Gastroesophageal sphincter (tissue), 4 donors: ENCODE measurements at places on chromosomes 7 and 10.

- ATAC-seq: peak; percentile 87
Measured at GRCh38 chr10:86851328-86852207, 95.1 kb downstream of the BMPR1A start.

GRCh38 chr7:102326157-102326889 is 29.9 kb downstream of the SPDYE6 start:
- ATAC-seq: no peak

DNA sequence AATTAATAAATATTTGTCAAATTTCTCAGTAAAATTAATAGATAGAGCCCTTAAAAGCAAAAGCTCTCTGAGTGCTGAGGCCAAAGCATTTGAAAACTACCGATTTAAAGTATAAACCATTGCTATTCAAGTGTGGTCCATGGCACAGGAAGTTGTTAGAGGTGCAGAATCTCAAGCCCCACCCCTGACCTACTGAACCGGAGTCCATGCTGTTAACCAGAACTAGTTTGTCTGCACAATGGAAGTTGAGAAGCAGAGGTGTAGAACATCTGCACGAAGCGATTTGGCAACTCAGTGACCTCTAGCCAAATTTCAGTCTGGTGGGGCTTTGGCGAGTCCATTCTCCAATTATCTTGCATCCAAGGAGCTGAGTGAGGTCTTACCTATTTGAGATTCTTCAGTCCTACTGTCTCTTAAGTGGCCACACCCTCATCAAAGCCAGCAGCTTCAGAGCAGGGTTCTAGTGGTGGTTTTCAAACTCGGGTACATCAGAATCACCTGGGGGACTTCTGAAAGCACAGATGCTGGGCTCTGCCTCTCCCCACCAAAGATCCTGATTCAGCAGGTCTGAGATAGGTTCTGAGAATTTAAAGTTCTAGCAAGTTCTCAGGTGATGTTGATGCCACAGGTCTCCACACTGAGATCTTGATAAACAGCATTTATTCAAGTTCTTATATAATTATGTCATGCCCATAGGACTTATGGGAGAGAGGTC is 96.8 kb upstream of the SAMD8 start:
- no peak for ATAC-seq

DNA sequence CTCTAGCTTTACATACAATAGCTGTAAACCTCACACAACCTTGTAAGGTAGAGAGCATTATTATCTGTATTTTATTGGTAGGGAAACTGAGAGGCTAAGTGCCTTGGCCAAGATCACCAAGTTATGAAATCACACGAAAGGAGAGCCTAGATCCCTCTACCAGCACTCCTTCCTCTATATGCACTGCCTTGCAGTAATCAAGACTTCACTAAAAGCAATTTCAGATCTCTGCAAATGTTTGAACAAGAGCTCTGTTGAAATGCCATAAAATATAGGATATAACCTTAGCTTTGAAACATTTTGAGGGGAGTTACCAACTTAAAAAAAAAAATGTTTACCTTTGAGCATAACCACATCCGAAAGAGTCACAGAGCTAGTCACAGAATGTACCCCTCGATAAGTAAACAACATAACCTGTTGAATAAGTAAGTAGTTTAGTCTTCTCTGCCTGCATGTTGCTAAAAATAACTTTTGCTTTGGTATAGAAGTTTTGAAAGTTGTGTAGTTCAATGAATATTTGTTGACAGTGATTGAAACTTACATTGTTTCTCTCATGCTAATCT is 709.4 kb downstream of the AUTS2 start:
- no peak for ATAC-seq

DNA sequence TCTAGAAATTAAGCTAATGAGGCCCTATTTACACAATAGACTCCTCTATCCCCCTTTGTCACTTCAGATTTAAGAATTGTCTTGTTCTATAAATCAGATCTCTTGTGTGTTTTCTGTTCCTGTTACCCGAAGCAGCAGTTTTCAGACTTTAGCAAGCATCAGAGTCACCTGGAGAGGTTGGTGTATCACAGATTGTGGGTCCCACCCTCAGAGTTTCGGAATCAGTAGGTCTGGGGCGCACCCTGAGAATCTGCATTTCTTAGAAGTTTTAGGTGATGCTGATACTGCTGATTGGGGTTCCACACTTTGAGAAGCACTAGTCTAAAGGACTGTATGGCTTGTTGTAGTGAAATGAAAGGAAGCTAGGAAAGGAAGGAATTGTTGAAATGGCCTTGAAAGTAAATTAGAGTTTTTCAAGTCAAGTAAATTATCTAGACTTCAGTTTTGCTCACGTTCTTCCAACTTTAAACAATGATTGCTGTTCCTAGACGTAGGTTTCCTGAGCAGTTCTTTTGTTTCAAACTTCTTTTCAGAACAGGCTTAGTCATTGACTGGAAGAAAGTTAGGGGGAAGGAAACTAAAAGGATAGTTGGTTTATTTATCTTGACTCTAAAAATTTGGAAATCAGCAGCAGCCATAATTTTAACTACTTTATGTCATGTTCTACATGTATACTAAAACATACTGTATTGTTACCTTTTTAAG is 15.7 kb downstream of the BPGM start:
- ATAC-seq: no peak

DNA sequence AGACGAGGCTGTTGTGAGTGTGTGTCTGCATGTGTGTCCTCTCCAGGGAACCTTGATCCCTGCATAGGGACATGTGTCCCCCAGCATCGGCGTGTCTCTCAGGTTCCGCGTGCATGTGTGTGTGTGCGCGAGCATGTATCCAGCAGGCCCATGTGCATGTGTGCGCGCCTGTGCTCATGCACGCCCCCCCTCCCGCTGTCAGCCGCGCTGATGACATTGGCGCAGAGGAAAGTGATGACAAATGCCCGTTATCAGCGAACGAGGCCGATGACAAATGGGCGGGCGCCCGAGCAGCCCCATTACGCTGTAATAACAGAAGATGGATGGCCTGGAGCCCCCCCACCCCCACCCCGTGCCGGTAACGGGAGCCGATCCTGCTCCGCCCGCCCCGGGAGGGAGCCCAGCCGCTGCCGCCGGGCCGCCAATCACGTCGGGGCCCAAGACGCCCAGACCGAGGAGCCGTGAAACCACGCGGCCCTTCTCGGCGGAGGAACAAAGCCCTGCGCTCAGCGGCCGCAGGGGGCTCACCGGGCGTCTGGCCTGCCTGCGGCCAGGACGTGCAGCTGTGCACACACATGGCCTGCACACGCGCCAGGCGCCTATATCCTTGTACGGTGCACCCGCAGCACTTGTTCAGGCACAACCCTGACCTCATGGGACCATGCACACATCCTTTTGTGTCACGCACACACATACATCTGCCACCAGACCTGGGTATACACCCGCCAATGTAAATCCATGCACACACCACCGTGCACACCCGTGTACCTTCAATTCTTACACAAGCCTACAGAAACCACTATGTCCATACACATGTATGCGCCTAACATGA is 21.5 kb downstream of the POLL start:
- no peak for ATAC-seq

- no peak for ATAC-seq
Measured at GRCh38 chr7:24336461-24336860, 52.5 kb downstream of the NPY start.

DNA sequence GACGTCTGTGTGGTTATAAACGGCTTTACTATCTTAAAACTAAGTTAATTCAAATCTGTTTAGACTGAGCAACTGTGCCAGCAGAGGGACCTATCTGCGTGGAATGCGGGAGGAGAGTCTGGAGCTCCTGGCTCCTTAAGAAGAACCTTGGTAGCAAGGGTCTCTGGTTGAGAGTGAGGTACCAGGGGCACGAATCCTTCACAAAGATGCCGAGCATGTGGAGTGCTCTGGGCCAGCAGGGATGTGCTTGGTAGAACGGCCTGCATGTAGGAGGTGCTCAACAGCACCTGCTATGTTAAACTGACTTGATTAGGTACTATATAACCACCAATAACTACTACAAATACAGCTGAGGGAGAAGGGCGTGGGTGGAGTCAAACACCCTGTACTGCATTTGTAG is 102.6 kb downstream of the VIPR2 start:
- no peak for ATAC-seq

- no peak for ATAC-seq
Measured at GRCh38 chr7:44077681-44078091, 4.6 kb downstream of the POLM start.

GRCh38 chr7:96388620-96389383 is 66.9 kb upstream of the SLC25A13 start:
- peak; percentile 55 for ATAC-seq

- no peak for ATAC-seq
Measured at GRCh38 chr10:69659241-69660038, 29.4 kb downstream of the FAM241B start.
